ENCODE measurements at places on chromosomes 12 and 14. TPM values are rescaled to one million over a fixed set of nuclear protein-coding genes. Genes with fewer than 3 reads are reported as not detected.

GRCh38 chr12:90102957-90103652, 394.5 kb upstream of the ATP2B1 start:
- DNase-seq = no peak

DNA sequence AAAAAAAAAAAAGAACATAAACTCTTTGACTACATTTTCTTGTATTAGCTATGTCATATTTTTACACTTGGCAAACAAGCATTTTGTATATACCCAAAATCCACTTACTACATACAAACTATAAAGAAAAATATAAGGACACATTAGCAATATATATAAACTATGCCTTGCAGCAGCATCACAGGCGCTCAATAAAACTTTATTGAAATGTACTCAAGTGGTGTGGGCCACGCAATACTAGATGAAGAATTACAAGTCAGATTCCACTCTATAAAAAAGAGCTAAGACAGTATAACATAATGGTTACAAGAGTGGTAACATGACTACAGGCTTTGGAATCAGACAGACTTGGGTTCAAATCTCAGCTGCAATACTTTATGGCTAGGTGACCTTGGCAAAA, 3.1 kb upstream of the AP4S1 start:
- peak; percentile 2 for DNase-seq

- no peak for DNase-seq
These were observed 553.7 kb upstream of the LMO3 start for GRCh38 chr12:17159506-17160300.

RTN1 gene
- under 0.01 TPM for total RNA-seq

TMCC3 gene
- total RNA-seq = 0.36 TPM

- DNase-seq = no peak
These were observed 19.4 kb downstream of the KTN1 start for GRCh38 chr14:55599250-55599879.

DNA sequence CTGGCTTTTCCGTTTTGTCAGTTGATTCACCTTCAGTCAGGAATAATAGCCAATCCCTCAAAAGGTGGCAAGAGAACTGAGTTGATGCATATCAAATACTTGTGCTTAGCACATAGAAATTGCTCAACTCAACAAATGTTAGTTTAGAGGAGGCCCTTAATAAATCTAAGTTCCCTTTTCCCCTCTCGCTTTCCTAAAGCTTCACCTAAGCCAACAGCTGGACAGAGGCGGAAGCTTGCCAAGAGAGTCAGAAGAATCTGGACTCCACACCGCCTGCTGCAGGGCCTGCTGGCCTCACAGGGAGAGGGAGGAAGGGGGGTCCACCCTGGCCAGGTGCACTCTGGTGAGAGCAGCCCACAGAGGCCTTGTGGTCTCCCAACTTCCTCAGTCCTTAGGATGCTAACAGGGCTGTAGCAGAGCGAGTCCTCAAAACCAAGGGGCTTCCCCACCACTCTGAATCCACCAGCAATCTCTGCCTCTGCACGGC, 213.1 kb downstream of the CHST11 start:
- DNase-seq = peak; percentile 55

DNA sequence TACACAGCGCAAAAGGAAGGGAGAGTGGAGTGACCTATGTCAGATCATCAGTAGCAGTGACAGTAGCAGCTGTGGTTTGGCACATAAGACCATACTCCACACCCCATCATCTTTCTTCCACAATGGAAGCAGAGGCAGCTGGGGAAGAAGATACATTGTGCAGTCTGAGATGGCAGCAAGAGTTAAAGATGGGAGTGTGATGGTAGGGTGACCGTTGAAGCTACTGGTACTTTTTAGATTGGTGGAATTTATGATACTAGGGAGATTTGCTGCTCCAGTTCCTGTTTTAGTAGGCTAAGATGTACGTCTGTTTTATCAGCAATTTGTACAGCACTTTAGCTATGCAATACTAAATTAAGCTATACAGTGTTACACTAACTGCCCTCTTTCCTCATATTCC, 291.0 kb downstream of the FUT8 start:
- no peak for DNase-seq

- DNase-seq = no peak
These were observed 7.5 kb upstream of the KLHL42 start for GRCh38 chr12:27772328-27773049.

REC8 gene
- total RNA-seq = 3.3 TPM

DNA sequence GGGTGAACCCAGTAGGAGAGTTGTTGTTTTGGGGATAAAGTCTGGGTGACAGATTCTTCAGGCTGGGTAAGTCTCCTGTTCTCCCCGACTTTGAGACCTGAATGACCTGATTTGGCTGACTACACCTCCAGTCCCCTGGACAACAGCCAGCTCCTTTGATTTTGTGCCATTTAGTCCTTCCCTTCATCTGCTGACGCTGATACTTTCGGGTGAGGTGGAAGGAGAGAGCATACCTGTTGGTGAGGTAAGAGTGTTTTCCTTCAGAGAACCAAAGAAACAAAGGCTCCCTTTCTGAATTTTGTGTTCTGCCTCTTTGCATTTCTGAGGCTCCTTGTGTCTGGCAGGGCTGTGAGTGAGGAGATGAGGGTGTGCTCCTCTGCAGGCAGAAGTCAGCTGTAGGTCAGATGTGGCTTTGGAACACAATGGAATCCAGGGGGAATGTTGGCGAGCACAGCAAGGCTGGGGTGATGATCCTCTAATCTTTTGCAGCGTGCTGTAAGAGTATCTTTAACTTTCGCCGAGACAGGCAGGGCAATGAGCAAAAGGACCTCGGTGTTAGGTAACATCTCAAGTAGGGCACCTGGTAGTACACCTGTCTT, 12.1 kb downstream of the ETV6 start:
- DNase-seq = no peak

DNA sequence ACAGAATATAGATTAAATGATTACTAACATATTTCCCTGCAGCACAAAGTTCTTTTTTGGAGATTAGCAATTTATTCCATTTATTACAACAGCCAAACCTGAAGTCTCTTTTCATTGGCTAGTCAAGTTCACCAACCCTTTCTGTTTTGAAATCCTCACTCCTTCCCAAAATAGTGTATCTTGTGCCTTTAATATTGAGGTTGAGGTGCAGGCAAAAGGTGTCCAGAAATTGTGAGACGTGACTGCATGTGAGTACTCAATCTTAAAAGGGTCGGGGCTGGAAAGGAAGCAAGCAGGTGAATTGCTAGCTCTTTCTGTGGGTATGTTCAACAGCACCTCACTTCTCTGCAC, 11.1 kb upstream of the FOXN3 start:
- DNase-seq = no peak

- DNase-seq = no peak
These were observed 174.5 kb downstream of the DACT1 start for GRCh38 chr14:58812050-58812910.

DNA sequence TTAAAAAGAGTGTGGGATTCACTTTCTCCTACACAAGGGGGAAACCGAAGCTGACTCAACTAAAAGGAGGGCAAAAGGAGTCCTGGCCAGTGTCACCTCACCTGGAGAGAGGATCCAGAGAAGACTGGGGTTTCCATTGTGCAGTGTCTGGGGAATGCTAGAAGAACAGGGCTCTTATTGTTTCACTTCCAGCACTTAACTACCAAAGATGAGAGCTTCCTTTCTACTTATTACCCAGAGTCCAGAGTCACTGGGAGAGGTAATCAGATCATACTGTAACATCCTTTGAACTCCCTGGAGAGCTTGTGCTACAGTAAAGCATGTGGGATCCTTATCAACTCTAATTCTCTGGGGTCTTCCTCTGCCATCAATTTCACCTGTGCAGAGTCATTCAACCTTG, 148.4 kb upstream of the BCL2L14 start:
- DNase-seq = no peak

DNA sequence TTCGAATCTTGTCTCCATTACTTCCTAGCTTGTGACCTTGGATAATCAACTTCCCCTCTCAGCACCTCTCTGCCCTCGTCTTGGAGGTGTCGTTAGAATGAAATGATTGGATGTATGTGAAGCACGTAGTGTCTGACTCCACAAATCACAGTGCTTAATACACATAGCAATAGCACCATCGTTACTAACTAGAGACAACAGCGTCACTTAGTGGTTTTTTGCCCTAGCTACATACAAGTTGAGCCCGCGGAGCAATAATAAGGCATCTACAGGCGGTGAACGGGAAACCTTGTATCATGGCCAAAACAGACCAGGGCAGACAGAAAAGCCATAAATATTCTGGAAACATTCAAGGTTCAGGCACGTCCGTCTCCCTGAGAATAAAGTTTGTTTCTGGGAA, 154.9 kb downstream of the ASCL4 start:
- DNase-seq = no peak

- no peak for DNase-seq
These were observed 62.7 kb downstream of the RBM19 start for GRCh38 chr12:113903381-113903863.

DNA sequence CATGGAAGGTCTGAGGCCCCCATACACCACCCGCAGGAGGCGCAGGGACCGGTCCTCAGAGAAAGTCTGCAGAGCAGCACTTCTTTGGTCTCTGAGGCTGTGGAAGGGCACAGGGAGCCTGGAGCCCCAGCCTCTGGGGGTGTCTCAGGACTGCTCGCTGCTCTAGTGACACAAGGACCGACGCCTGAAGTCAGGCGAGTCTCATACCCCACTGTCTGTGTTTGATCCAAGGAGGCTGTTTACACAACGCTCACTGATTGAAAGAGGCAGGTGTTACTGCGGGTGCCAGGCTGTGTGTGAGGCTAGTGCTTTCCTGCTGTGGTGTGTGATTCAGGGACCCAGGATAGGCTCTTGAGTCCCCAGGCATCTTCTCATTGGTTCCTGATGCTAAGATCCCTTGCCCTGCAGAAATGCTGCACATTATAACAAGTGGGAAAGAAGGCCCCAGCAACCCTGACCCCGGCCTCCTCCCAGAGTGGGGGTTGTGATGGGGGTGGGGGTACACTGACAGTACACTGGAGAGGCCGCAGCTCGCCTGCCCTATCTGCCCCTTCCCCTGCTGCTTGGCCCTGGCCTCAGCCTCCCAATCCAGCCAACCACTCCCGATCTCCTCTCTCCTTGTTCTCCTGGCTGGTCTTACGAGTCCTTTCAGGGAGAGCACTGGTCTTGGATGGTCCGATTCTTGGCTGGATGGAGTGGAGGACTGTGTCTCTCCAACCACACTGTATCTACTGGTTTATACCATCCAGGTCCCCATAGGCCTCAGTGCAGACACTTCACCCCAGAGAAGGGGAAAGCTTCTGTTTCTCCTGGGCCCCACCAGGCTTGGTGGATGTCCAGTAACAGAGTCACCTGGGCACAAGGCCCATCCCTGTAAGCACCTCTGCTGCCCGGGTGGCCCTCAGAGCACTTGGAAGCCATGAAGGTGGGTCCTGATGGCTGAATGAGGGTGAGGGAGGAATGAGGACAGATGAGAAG, 6.6 kb downstream of the CACNA2D4 start:
- peak; percentile 56 for DNase-seq

- no peak for DNase-seq
These were observed 55.5 kb downstream of the CALM1 start for GRCh38 chr14:90452366-90452765.

- DNase-seq = no peak
These were observed 24.4 kb downstream of the NEUROD4 start for GRCh38 chr12:55044135-55044534.

- no peak for DNase-seq
These were observed 10.3 kb downstream of the TCHP start for GRCh38 chr12:109910254-109910968.

DNA sequence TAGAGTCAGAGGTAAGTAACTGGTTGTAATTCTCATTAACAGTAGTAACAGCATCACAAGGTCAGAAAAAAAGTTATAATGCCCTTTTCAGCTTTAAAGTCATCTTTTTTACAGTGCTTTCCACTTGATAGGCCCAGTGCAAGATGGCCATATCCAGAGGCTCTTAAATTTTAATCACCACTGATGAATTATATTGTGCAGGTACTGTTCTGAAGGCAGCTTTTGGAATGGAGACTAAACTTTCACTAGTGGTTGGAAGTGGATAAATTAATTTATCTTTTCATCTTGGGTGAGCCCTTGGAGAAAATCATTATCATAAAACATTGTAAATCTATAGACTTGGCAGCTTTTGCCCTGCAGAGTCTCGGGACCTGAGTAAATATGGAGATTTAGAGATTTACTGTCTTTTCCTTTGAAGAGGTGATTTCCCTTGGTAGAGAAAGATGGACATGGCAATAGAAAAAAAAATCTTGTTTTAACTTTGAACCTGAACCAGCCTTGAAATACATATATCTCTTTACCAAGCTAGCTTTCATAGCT, 969.1 kb upstream of the NOVA1 start:
- no peak for DNase-seq

GRCh38 chr14:73143003-73143402, 6.7 kb downstream of the PSEN1 start:
- no peak for DNase-seq

DNA sequence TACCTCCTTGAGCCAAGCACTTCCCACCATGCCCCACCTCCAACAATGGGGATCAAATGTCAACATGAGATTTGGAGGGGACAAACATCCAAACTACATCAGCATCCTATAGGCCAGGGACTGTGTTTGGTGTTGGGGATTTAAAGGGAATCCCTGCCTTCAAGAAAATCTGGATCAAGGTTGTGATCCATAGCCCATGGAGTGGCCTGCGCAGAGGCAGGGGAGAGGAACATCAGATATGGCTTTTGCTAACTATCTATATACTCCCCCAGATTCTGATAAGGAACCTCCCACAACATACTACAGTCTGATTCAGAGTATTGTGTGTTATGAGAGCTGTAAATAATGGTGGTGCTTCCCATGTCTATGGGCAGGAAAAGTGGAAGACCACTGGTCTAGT, 5.1 kb downstream of the KIF5A start:
- DNase-seq = no peak

GRCh38 chr14:104239861-104240301, 101.5 kb downstream of the KIF26A start:
- DNase-seq = no peak

GRCh38 chr12:94240171-94240570, 91.8 kb downstream of the PLXNC1 start:
- DNase-seq = no peak

PTPN21 gene
- total RNA-seq = 18.0 TPM

DNA sequence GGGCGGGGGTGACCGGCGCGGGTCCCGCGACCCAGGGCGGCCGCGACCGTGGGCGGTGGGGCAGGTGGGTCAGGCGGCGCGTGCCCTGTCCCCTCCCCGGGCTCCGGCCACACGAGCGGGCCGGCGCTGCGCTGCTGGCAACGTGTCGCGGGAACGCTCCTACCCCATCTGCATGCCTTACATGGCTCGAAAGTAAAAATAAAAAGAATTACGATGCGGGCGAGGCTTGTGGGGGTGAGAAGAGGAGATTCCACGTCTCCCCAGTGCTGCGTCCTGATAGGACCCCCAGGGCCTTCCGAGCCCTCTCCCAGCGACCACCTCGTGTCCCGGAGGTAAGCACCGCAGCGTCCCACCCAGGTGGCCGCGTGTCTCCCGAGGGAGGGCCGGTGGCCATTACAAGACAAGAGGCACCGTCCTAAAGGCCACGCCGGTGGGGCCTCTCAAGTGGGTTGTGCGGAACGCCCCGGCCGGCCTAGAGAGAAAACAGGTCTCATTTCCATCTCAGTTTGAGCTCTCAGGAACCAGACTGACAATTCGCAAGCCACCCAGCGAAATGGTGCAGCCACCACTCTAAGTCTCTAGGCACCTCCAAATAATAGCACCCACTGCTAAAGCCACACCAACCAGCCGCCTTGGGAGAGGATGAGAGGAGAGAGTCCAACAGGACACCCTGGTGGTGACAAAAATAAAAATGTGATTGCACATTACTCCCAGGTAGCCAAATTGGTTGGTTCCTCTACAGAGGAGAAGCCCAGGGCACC, 612 bp upstream of the FOXN3 start:
- DNase-seq = peak; percentile 66

GRCh38 chr14:80084196-80084595, 127.1 kb downstream of the DIO2 start:
- DNase-seq = no peak

DEGS2 gene
- 0.29 TPM for total RNA-seq

SLC38A1 gene
- 19.2 TPM for total RNA-seq

BCL2L2 gene
- total RNA-seq = 21.2 TPM
